ENCODE measurements at places on chromosomes 5 and 9. TPM values are rescaled to one million over a fixed set of nuclear protein-coding genes. Genes with fewer than 3 reads are reported as not detected.

The SHISAL2B gene
- total RNA-seq, result not detected

The ADRB2 gene
- 0.70 TPM for total RNA-seq

The GZMA gene
- not detected for total RNA-seq

The KIF20A gene
- total RNA-seq, result 8.2 TPM

The SLC1A1 gene
- 10.9 TPM for total RNA-seq

The CYLC2 gene
- total RNA-seq, result not detected

The FRMPD1 gene
- not detected for total RNA-seq

The ERP44 gene
- total RNA-seq, result 21.5 TPM

The SLF1 gene
- total RNA-seq, result 2.1 TPM

The CNTNAP3 gene
- 10.9 TPM for total RNA-seq

GRCh38 chr9:121735793-121736770 lies 84.6 kb downstream of the DAB2IP start:
- no peak for DNase-seq

- DNase-seq, result no peak
These were observed 26.4 kb downstream of the UTP15 start for GRCh38 chr5:73591698-73592501.

DNA sequence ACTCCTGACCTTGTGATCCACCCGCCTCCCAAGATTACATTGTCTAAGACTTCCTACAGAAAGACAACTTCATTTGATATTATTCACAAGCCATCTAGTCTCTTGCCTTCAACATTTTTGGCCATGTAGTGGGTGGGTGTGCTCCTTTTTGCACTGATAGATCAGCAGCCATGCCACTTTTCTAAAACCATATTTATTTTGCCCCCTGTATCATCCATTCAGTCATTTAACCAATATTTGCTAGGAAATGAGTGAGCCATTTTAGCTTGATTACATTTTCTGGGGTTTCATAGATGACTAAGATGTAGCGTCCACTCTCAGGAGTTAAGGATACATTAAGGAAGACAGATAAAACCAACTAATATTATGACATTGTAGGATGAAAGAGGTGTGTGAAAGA lies 555.6 kb downstream of the RAB3C start:
- no peak for DNase-seq

GRCh38 chr5:59640411-59640810 lies 253.1 kb downstream of the PDE4D start:
- no peak for DNase-seq

- no peak for DNase-seq
These were observed 1587.7 kb upstream of the NUDT12 start for GRCh38 chr5:105150323-105150722.

- no peak for DNase-seq
These were observed 5.1 kb downstream of the RGS14 start for GRCh38 chr5:177362610-177363507.

GRCh38 chr5:53378590-53379247 lies 101.7 kb upstream of the FST start:
- no peak for DNase-seq

DNA sequence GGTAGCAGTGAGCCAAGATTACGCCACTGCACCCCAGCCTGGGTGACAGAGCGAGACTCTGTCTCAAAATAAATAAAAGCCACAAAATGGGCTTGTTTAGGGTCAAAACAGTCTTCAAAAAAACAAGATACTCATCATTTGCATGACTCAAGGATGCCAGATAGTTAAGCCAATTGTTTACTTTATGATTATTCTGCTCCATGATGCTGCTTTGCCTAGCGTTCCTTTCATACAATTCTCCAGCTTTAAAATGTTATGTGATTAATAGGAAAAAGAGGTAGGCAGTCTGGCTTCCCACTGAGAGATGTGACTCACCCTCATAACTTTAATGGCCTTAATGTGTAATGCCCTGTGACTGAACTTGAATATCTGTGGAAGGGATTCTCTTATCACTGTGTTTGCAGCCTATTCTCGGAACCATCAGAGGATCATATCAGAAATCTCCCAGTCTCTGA lies 364.6 kb upstream of the TRPC7 start:
- peak; percentile 22 for DNase-seq

GRCh38 chr5:150077996-150078801 lies 8.2 kb downstream of the CSF1R start:
- no peak for DNase-seq

DNA sequence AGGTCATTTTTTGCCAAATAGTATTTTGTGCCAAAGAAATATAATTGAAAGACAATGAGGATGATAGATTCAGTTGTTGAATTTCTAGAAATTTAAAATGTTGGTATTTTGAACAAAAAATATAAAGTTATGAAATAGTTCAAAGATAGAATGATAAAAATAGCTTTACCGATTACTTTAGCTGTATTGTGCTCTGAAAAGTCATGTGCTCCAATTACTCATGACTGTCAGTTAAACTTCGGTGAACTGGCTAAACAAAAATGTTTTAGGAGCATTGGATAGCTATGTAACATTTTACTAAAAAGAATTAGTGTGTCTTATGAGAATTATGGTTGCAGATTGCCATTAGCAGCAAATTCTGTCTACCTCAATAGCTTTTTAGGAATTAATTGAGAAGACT lies 177.3 kb upstream of the VCAN start:
- DNase-seq, result no peak

- DNase-seq, result no peak
These were observed 5.5 kb downstream of the KCNT1 start for GRCh38 chr9:135707252-135708138.

DNA sequence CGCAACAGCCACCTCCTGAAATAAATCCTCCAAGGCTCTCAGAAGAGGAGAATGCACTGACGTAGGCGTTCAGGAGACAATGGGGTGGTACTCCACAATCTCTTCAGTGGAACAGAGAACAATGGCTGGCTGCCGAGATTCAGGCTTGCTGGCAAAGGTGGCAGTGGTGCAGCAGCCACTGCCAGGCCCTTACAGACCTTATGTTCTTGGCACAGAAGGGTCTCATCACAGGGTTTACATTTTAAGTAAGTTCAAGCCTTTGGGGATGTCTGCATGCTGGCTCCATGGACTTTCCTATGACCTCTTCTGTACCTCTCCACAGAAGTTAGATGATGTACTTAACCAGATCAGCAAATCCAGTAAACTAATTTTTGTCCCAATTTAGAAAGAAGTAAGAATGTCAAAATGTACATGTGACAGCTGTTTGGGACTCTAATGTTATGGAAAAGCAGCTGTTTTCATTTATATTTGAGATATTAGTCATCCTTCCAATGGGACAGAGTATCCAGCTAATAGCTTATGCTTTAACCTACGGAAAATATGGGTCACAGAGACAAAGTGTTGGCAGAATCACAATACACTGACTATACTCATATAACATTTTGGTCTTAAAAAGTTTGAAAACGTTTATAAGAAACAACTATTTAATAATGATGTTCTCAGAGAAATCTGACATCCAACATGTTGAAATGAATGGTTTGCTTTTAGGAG lies 180.9 kb downstream of the MAPKAP1 start:
- DNase-seq, result no peak

DNA sequence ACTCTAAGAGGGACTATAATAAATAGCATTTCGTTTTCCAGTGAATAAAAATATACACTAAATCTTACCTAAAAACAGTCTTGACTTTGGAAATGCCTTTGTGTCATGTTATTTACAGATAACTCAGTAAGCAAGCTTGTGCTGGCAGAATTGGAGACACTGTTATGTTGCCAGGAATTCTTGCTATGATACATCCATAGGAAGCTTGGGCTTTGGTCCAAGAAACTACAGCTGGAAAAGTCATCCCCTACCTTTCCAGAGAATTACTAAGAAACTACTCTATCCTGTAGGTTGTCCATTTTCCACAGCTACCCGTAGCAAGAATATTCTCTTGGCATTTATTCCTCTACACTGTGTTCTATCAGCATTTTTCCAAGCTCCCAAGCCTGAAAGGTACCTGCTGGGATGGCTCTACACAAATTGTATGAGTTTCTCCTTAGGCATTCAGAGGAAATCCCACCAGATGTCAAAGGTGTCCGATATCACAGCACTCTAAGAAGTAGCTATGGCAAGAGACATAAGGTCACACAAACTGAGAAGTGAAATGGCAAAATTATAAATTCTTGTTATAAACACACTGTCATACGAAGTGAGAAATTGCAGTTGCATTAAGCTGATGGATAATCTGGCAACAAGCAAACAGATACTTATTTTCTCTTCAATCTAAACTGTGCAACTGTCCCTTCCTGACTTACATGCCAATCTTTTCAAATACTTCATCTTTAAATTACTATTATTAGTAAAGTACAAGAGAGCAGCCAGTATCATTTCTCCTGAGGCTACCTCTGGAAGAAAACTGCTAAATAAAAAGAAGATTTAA lies 68.5 kb downstream of the MCTP1 start:
- DNase-seq, result peak; percentile 65

GRCh38 chr5:116795189-116795588 lies 220.6 kb upstream of the SEMA6A start:
- no peak for DNase-seq

DNA sequence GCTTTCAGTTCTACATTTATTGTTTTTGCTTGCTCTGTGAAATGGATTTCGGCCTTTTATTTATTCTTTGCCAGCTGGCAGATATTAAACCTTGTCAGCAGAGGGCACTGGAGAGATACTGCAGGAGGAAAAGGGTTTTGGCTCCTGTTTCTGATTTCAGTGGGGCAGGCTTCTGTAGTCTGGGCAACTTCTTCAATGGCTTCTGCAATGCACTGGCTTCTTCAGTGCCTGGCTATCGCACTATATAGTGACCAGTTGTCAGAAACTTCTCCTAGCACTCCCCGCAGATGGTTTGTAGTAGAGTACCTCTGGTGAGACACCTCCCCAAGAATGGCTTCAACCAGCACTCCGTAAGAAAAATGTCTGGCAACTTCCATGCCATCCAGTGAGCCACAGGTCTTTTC lies 3.2 kb upstream of the NFX1 start:
- DNase-seq, result no peak

DNA sequence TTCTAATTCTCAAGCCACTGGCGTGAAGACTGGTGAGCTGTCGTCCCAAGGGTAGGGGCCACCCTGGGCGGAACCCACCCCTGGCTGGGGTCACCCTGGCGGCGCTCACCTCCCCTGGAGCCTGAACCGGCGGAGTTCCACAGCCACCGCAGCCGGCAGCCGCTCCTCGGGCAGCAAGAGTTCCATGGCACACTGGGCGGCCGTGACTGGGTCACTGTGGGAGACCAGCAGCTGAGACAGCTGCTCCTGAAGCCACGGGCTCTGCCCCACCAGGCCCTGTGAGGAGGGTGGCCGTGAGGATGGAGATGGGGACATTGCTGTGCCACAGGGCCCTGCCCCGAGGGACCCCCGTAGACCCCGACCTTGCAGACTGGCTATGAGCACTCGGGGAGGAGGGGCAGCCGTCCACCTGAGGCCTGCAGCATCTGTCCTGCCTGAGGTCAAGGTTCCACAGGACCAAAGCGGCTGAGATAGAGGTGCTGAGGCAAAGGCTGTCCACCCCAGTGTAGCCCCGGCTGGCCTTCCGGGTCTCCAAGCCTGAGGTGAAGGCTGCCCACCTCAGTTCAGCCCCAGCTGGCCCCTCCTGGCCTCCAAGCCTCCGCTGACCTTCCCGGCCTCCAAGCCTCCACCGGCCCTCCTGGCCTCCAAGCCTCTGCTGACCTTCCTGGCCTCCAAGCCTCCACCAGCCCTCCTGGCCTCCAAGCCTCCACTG lies 50.6 kb upstream of the NRARP start:
- no peak for DNase-seq

GRCh38 chr9:81517954-81518353 lies 171.4 kb downstream of the TLE1 start:
- no peak for DNase-seq

DNA sequence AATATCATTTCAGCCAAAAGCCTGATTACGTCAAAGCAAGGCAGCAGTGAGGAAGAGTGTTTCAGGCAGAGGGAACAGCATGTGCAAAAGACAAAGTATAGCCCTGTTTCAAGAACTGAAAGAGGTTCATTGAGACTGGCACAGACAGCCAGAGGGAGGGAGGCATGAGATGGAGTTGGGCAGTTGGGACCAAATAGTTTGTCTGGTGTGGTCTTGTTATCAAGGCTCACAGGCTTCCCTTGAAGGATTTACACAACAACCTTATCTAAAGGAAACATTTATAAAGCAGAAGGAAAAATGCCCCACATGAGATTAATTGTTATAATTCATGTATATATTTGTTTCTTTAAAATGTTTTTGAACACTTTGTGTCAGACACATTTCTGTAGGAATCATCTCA lies 253.3 kb downstream of the DMAC1 start:
- no peak for DNase-seq

DNA sequence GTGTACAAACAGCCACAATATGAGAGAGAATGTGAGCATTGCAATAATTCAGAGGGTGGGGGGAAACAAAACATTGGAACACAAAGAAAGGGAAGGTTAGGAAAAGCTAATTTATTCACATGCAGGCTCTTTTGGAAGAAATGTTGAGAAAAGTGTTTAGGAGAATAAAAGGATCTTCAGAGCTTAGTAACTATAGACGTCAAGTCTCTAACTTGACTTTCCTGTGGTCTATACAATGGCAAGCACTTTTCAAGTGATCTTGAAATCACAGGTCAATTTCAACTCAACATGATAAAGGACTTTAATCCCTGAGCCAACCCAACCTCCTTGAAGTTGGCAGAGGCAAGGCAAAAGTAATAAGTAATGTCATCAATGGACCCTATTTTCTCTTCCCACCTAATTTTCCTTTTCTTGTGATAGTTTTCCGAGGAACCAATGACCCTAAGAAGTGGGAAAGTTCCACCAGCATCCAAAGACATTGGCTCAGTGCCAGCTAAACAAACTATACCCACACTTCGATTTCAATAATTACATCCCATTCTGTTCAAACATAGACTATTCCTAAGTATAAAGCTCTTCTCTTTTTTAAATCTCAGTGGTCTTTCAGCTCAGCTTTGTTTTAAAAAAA lies 23.7 kb downstream of the RFK start:
- DNase-seq, result no peak

DNA sequence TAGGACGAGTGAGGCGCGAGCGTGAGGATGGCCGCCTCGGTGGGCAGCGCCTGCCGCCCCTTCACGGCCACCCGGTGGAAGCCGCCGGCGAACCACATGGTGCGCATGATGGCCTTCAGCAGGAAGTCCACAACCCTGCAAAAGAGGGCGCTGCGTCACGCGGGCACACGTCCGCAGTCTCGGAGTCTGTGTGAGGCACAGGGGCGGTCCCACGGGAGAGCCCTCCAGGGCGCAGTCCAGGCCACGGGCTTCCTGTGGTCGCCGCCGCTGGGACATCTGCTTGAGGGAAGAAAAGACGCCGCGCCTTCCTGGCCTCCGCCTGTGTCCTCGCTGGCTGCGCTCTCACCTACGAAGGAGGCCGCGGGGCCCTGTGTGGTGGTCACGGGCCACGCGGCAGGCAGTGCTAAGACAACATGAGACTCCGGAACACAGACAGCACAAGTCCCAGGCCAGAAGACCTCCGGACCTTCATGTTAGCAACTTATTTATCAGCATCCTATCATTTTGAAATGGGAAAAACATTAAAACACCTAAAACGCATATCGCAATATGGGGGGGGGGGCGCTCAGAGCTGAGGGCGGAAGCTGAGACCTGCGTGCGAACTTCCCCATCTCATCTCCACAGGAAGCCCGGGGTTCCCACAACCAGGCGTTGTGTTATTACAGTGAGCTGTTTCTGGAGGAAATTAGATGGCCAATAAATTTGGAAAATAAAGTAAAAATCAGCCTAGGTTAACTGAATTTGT lies 28.8 kb downstream of the LPCAT1 start:
- DNase-seq, result no peak

GRCh38 chr5:135481387-135481786 lies 29.2 kb upstream of the TIFAB start:
- DNase-seq, result no peak
